ENCODE measurements at places on chromosomes 4 and X.

DNA sequence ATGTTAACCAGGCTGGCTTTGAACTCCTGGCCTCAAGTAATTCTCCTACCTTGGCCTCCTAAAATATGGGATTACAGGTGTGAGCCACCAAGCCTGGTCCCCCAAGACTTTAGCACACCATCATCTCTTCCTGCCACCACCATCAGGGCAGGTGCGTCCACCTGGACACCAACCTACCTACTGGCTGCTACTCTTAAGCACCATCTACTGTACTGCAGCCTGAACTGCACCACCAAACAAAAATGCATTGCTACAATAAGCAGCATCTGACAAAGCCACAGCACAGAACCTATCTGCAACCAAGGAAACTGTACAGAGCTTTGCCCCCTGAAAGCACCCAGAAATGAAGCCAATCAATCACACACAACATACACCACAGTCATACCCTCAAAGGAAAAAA lies 139.7 kb downstream of the EFHC2 start:
- DNase-seq, result no peak

DNA sequence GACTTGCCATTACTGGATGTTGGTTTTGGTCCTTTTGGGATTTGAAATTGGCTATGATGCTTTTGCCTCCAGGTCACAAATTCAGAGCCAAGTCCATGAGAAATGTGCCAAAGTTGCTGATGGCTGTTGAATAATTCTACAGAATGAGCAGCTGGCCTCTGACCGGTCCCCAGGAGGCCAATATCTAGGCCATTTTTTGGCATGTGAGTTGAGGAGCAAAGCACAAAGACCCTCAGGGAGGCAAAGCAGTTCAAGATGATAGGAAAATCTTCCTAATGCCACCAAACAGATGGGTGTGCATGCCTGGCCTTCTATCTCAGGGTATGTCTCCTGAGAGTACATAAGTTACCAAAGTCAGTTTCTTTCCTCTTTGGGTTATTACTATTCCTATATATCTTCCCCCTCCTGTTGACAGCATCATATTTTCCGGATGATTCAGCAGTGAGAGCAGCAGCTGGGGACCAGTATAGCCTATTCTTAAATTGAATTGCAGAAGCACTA lies 44.4 kb downstream of the SEL1L3 start:
- DNase-seq, result no peak

- no peak for DNase-seq
Measured at GRCh38 chr4:186829740-186830449, 106.2 kb upstream of the FAT1 start.

DNA sequence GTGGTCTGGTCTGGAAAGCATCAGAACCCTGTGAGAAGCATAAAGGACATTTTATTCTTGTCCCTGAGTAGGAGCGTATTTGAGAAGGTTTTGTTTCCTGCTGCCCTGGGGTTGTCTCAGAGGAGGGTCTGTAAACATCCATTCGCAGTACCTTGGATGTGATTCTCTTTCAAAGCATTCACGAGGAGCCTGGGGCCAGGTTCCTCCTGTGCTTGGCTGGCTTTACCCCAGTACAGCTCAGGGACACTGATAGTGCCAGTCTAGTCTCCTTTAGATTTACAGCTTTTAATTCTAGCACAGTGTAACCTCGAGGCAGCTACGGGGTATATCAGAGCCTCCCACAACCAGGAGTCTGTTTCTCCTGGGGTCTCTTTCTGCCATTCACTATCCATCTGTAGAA lies 2.7 kb downstream of the CLRN2 start:
- DNase-seq, result no peak

- no peak for DNase-seq
Measured at GRCh38 chr4:84887824-84888223, 78.7 kb downstream of the WDFY3 start.

GRCh38 chr4:113556382-113557134 lies 205.0 kb downstream of the CAMK2D start:
- DNase-seq, result no peak

DNA sequence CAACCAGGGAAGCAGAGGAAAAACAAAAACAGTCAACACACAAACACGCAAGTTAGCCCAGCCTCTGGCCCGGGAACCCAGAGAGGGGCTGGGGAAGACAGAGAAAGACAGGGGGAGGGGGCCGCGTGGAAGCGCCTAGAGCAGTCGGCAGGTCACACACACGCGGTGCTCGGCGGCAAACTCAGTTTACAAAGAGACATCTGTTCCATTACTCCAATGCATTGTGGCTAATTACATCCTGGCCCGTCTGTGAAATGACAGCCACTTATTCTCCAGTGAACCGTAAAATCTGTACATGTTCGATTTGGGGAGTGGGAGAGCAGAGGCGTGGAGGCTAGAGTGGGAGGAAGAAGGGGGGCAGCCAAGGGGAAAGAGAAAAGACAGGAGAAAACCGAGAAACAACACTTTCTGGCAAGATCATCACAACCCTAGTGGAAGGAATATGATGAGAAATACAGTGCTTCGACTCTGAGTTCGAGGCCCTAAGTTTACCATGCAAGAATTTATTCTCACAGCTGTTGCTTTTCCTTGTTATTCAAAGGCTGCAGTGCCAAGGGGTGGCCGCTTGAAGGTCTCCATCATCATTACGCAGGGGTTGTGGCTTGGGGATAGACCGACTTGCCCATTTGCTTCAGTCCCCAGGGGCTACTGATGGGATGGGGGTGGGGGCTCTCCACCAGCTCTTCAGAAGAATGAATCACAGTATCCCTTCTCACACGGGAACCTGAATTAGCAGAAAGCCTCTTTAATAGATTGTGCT lies 167.7 kb downstream of the MGST2 start:
- no peak for DNase-seq

GRCh38 chr4:72553540-72554337 lies 15.3 kb downstream of the ADAMTS3 start:
- no peak for DNase-seq

DNA sequence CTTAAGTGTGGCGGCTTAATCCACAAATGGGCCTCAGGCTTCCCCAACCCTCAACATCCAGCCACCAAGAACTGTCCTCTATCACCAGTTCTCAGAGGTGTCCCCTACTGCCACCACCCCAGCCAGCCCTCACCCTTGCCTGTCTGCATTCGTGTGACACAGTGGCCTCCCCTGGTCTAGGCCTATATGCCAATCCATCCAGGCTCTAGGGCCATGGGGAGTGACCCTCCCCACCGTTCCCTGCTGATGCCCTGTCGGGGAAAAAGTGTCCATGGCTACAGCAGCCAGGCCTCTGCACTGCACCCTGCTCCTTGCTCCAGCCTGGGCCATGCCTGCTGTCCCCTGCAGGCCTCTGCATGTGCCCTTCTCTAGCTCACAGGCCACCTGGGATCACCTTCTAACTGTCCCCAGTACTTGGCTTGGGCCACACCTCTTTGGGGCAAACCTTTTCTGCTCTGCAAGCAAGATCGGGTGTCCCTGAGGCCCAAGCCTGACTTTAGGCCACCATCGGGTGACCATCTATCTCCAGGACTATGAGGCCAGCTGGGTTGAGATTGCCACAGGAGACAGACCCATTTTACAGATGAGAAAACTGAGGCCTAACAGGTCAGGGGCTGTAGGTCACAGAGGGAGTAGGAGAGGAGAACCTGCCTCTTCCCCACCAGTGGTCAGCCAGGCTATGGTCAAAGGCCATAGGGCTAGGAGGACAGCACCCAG lies 75.8 kb downstream of the JAKMIP1 start:
- no peak for DNase-seq

- no peak for DNase-seq
Measured at GRCh38 chr4:176363072-176363471, 43.3 kb downstream of the SPCS3 start.

- DNase-seq, result no peak
Measured at GRCh38 chr4:159497936-159498335, 395.1 kb downstream of the RAPGEF2 start.

DNA sequence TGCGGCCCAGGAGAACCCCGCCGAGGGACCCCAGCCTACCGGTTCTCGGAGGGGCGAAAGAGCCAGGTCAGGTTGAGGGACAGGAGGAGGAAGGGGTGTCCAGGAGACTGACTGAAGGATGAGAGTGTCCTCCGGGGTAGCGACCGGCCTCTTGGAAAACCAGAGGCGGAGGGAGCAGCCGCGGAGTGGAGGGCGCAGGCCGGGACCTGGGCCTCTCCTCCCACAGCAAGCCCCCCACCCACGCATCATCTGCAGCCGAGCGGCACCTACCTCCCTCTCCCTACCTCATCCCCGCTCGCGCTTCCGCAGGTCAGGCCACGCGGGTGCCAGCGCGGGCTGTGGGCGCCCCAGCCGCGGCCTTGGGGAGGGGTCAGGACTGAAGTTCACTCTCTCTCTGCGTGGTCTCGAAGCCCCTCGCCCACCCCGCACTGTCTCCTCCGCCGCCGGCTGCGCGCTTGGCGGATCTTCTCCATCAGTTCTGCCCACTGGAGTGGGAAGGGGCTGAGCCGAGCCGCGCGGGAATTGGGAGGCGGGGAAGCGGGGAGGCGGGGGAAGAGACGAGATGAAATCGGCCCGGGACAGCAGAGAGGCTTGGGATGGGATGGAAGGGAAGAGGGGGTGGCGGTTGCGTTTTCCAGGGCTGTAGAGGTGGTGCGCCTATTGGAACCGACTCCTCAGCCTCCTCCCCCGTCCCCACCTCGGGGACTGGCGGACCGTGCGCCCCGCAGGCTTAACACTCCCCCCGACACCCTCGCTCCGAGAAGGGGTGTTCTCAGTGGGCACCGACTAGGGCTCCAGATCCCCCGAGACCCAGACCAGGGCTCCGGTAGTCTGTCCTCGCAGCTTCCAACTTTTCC lies 1.8 kb downstream of the NLGN4X start:
- DNase-seq, result no peak

DNA sequence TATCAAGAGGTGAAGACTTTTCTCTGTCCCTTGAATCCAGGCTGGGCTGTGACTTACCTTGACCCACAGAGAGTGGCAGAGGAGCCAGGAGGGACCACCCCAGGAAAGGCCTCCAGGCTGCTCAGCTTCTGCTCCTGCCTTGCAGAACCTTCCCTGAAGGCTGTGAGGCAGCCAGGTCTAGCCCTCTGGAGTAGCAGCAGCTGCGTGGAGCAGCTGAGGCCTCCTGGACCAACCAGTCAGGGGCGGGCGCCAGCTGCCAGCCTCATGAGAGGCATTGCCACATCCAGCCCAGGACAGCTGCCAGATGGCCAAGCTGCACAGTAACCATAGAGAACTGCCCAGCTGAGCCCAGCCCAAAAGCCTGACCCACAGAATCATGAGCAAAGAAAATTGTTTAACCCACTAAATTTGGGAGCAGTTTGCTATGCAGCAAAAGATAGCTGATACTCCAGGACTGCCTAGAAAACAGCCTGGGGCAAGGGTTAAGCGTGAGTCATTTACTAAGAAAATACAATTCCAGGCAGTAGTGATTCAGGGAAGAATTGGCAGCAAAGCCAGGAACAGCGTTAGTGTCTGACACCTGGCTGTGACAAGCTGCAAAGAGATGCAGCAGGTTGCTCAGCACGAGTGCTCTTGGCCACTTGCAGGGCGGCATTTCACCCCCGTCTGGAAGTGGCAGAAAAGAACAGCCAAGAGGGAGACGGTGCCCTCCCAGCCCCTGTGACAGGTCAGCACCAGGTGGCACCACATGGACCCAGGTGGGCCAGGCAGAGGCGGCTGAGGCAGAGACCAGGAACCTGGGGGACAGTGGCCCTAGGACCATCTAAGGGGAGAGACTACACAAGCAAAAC lies 14.7 kb upstream of the PDE6B start:
- no peak for DNase-seq

DNA sequence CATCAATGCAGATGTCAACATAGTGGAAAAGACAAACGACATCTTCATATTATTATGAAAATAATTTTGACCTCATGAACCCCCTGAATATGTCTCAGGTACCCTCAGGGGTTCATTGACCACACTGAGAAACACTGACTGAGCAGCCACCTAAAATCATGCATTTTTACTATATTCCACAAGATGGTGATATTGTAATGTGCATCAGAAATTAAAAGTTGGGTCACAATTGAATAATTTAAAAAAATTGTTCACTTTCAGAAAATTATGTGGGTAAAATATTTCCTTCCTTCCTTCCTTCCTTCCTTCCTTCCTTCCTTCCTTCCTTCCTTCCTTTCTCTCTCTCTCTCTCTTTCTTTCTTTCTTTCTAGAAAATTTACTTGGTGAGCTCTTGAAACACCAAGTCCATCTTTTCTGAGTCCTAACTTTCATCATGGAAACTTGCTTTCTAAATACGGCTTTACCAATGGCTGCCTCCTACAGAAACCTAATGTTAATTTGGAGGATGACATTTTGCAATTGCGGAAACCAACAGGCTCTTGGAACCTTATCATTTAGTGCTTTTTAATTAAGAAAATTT lies 103.6 kb downstream of the RTL3 start:
- DNase-seq, result no peak

- no peak for DNase-seq
Measured at GRCh38 chr4:110638089-110638746, 15.3 kb upstream of the PITX2 start.

- DNase-seq, result no peak
Measured at GRCh38 chr4:30716158-30716557, 4.0 kb upstream of the PCDH7 start.

DNA sequence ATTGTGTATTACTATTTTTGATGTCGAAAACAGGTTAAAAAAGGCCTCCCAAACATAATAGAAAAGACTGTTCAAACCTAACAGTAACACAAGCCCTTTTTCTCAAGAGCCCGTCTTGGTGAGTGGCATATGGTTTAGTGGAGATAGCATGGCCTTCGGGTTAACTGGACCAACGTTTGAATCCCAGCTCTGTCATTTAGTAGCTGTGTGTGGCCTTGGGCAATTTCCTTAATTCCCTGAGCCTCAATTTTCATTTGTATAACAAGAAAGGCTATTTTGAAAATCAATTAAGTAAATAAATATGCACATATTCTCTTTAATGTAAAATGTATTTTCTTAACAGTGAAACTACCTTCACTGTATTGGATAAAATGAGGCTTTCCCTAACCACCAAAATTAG lies 62.3 kb downstream of the HELT start:
- no peak for DNase-seq

GRCh38 chr4:10816571-10816970 lies 132.0 kb upstream of the CLNK start:
- DNase-seq, result no peak

GRCh38 chr4:5338531-5338930 lies 287.3 kb downstream of the STK32B start:
- no peak for DNase-seq
